NCI-H1417 (cell line): ENCODE measurements at places on chromosomes 1 and 21.

GRCh38 chr1:172499636-172500141, 33.3 kb upstream of the SUCO start:
- no peak for DNase-seq

- DNase-seq, result no peak
These were observed 70.9 kb upstream of the SAMSN1 start for GRCh38 chr21:14617040-14617393.

- no peak for DNase-seq
These were observed 1.1 kb upstream of the EPHA2 start for GRCh38 chr1:16156848-16157495.

DNA sequence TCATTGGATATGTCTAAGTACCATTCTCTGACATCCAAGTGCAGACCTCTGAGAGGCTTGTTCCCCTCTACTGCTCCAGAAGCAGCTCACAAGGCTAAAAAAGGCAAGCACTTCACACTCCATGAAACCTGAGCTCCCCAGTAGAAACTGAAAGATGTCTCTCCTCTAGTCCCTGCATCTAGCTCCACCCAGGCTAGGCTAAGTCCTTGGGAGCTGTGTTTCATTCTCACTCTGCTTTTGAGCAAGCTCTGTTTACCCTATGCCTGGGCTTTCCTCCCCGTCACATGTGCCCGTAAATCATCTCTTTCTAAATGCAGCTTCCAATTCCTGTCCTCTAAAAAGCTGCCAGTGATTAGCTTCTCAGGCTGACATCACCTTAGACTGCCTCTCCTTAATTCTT, 39.0 kb downstream of the LRRC71 start:
- peak; percentile 59 for DNase-seq

GRCh38 chr1:90573736-90574135, 143.4 kb downstream of the BARHL2 start:
- DNase-seq, result no peak
